ENCODE measurements at places on chromosomes 4 and X. TPM values are rescaled to one million over a fixed set of nuclear protein-coding genes. Genes with fewer than 3 reads are reported as not detected.

Gene ESX1
- not detected for total RNA-seq

Gene AFP
- not detected for total RNA-seq

Gene SPOCK3
- total RNA-seq: not detected

Gene FABP2
- not detected for total RNA-seq

Gene MTNR1A
- total RNA-seq: not detected

Gene EVC
- total RNA-seq: 6.2 TPM

DNA sequence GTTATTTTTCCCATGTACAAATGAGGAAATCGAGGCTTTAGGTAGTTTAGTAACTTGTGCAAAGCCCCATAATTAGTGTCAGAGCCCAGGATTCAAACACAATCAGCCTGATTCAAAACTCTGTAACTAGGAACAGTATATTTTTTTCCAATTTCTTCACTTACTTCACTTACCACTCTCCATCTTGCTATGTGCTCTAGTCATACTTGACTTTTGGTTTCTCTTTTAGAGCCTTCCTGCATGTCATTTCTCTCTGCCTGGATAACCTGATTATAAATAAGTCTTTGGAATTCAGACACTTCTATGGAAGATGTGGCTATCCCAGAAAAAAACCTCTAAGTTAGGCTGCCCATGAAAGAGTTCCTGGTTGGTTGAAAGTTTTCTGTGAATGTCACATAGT, 22.2 kb downstream of the SATL1 start:
- H3K4me3 ChIP-seq: no peak overlapping the region
- H3K4me1 ChIP-seq: no peaks in the 10 kb centered on the region
- H3K27me3 ChIP-seq: no peaks in the 10 kb centered on the region
- no peak overlapping the region for H3K27ac ChIP-seq
- DNase-seq: no peak
- no peaks in the 10 kb centered on the region for H3K36me3 ChIP-seq

DNA sequence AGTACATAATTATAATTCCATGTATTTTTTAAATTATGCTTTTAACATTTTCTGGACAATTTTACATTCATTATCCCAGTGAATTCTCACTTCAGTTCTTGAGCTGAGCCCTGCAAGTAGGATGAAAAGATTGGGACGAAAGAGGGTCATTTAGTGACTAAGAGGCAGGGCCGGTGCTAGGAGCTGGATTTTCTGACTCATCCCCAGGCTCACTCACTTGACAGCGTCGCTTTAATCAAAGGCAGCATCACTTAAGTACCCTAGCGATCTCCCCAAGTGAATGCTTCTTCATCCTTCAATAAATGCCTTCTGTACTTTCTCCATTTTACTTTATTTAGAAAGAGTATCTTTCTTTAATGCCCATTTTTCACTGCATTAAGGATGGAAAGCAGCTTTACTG, 263.6 kb downstream of the HS3ST1 start:
- no peaks in the 10 kb centered on the region for H3K4me1 ChIP-seq
- no peaks in the 10 kb centered on the region for H3K27me3 ChIP-seq
- no peak overlapping the region for H3K4me3 ChIP-seq

DNA sequence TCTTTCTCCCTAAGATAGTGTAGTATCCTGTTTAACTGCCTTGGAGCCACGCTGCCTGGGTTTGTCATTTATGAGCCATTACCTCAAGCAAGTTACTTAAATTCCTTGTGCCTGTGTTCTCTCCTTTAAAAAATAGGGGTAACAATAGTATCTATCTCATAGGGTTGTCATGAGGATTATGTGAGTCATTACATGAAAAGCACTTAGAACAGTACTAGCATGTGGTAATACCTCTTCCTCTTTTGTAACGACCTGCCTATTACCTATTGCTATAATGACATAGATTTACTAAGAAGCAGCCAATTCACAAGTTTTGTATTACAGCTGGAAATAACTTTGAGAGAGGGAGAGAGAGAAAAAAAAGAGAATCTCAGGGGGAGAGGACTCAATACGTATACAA, 834.7 kb downstream of the RAPGEF2 start:
- H3K27ac ChIP-seq: no peak overlapping the region
- no peak for DNase-seq
- H3K4me1 ChIP-seq: no peaks in the 10 kb centered on the region
- no peak overlapping the region for H3K4me3 ChIP-seq
- H3K36me3 ChIP-seq: no peaks in the 10 kb centered on the region

DNA sequence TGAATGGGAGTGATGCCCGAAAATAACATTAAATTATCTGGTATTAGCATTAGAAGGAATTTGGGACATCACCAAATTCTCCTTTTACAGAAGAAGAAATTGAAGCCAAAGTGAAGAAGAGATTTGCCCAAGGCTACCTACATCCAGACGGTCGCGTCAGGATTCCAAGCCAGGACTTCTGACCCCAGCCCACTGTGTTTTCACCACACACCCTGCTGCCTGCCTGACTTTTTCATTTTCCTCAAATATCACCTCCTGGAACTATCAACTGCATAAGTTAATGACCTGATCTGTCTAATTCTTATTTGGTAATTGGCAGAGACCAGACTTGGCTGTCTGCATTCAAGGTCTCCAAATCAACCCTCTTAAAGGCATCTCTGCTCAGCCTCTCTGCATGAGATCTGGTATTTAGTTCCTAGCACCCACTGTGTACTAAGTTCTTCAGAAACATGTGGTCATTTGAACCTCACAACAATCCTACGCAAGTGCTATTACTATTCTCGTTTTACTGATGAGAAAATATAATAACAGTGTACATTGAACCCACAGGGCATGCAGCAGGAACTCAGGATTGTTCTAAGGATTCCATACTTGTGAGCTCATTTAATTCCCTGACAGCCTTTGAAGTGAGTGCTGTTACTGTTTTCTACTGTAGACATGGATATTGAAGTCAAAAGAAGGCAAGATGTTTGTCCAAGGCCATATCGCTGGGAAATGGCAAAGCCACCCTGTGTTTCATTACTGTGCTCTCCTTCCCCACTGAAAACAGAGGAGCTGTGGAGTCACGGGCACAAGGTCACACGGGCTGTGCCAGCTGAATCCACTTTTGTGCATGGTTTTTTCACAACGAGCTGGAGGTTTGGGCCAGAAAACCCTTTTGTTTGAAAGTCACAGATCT, 195.2 kb upstream of the C1QTNF7 start:
- peak overlapping the region; percentile 45 for H3K27ac ChIP-seq
- no peak overlapping the region for H3K4me3 ChIP-seq
- H3K36me3 ChIP-seq: no peaks in the 10 kb centered on the region
- no peak for DNase-seq
- peaks cover 4% of the 10 kb centered on the region for H3K27me3 ChIP-seq

DNA sequence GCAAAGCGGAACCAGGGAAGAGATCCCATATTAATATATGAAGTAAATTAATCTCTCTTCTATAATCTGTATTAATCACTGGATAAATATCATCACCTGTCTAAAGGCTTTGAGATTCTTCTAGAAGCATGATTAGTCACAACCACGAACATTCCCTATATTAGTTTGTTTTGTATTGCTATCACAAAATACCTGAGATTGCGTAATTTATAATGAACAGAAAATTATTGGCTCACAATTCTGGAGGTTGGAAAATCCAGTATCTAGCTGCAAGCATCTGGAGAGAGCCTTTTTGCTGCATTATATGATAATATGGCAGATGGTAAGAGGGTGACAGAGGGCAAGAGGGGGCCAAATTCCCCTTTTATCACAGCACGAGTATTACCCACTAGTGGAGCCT, 532.6 kb upstream of the EPHA5 start:
- no peaks in the 10 kb centered on the region for H3K27me3 ChIP-seq
- no peak overlapping the region for H3K4me3 ChIP-seq
- no peaks in the 10 kb centered on the region for H3K4me1 ChIP-seq
- H3K36me3 ChIP-seq: no peaks in the 10 kb centered on the region

DNA sequence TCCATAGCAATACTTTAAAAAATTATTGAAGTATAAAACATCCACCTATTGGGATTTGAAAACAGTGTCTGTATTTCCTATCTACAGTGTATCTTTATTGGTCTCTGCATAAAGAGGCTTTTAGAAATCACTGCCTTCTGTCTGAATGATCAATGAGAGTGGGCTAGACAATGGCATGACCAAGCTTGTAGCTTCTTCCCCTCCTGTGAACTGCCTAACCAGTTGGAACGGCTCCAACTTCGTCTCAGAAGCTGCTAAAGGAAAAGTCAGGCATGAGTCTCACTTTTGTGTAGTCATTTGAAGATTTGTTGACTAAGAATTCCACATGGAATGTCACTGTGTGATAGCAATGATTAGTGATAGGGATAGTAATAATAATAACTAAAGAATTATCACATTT, 64.2 kb downstream of the INTS12 start:
- no peak overlapping the region for H3K4me3 ChIP-seq
- H3K4me1 ChIP-seq: no peaks in the 10 kb centered on the region
- H3K36me3 ChIP-seq: no peaks in the 10 kb centered on the region
- DNase-seq: no peak

GRCh38 chr4:152161676-152162330, 374.1 kb downstream of the FBXW7 start:
- no peak overlapping the region for H3K4me3 ChIP-seq
- H3K4me1 ChIP-seq: no peaks in the 10 kb centered on the region
- DNase-seq: no peak
- H3K27ac ChIP-seq: no peak overlapping the region
- no peaks in the 10 kb centered on the region for H3K36me3 ChIP-seq

- H3K27me3 ChIP-seq: peaks cover 14% of the 10 kb centered on the region
- DNase-seq: no peak
- peaks cover 39% of the 10 kb centered on the region for H3K4me1 ChIP-seq
- H3K36me3 ChIP-seq: no peaks in the 10 kb centered on the region
- H3K4me3 ChIP-seq: peak overlapping the region; percentile 51
These were observed 16.8 kb upstream of the NAT8L start for GRCh38 chr4:2042204-2042946.

DNA sequence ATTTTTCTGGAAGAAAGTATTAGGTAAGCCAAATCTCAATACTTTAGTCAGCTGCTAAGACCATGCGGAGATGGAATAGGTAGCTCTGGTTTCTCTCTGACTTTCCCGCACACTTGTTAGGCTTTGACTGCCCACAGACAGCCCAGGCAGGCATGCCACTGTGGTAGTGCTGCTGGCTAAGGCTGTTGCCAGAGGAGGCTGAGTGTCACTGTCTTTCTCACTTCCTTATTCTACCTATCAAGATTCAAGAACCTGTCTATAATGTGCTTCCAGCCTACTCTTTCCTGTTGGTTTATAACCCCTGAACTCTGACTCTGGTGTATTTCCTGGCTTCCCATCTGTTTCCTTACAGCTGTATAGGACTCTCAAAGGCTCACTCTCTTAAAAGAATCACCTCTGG, 81.8 kb upstream of the TRPC5 start:
- DNase-seq: no peak
- no peak overlapping the region for H3K27ac ChIP-seq
- H3K27me3 ChIP-seq: no peaks in the 10 kb centered on the region
- H3K36me3 ChIP-seq: no peaks in the 10 kb centered on the region

DNA sequence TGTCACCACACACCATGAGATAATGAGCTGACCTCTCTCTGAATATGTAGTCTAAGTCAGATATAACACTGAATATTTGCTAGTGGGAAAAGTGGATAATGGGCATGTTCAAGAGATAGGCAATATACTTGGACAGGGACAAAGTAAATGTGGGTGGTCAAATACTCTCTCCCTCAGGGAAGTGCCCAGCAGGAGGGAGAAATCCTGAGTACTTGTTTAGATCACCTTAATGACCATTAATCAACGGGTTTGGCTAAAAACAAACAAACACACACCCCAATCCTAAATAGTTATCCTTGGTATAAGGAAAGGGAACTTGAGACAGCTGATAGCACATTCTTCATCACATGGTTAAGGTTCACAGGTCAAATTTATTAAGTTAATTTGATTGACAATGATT, 933.5 kb downstream of the C4orf33 start:
- no peaks in the 10 kb centered on the region for H3K36me3 ChIP-seq
- no peak for DNase-seq
- H3K4me3 ChIP-seq: no peak overlapping the region
- no peak overlapping the region for H3K27ac ChIP-seq

GRCh38 chrX:130393451-130394074, 8.1 kb upstream of the GPR119 start:
- no peak overlapping the region for H3K4me3 ChIP-seq
- H3K27ac ChIP-seq: no peak overlapping the region
- no peaks in the 10 kb centered on the region for H3K4me1 ChIP-seq
- no peak for DNase-seq
- H3K36me3 ChIP-seq: no peaks in the 10 kb centered on the region

GRCh38 chr4:129140521-129140920, 44.6 kb downstream of the C4orf33 start:
- no peak overlapping the region for H3K27ac ChIP-seq
- no peaks in the 10 kb centered on the region for H3K4me1 ChIP-seq
- H3K36me3 ChIP-seq: no peaks in the 10 kb centered on the region

- peaks cover 14% of the 10 kb centered on the region for H3K4me1 ChIP-seq
- H3K36me3 ChIP-seq: no peaks in the 10 kb centered on the region
- peak overlapping the region; percentile 96 for H3K27ac ChIP-seq
- peak overlapping the region; percentile 65 for H3K4me3 ChIP-seq
- no peaks in the 10 kb centered on the region for H3K27me3 ChIP-seq
These were observed 671 bp upstream of the FHIP1A start for GRCh38 chr4:151408380-151408629.

- H3K4me3 ChIP-seq: no peak overlapping the region
- no peaks in the 10 kb centered on the region for H3K36me3 ChIP-seq
- H3K4me1 ChIP-seq: no peaks in the 10 kb centered on the region
- no peak for DNase-seq
- H3K27me3 ChIP-seq: no peaks in the 10 kb centered on the region
These were observed 19.8 kb downstream of the SNX25 start for GRCh38 chr4:185229021-185229818.

DNA sequence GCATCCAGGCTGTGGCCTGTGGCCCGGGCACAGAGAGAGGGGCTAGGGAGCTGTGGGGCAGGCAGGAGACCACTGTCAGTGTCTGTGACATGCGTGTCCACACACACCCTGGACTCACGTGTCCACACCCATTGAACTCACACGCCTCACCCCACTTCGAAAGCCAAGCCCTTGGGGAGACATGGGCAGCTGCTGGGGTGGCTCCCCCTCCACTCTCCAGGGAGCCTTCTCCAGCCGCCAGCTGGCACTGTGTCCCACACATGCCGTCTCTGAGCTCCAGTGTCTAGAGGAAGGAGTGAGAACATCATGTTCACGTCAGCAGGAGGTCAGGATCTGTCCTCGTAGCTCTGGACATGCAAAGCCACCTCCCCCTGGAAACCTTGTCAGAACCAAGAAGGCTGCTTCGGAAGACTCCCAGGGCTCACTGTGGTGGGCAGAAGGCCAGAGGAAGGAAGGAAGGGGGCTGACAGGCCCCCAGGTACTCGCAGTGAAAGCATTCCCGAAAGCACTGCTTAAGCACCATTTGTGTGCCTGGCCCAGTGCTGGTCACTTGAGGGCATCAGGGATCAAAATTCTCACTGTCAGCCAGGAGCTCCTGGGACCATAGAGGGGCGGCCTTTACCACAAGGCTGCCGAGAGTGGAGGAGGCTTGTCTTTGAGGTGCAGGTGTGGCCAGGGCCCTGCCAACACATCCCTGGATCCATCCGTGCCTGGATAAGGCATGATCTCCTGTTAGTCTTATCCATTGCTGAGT, 61.4 kb downstream of the HTRA3 start:
- DNase-seq: no peak
- peak overlapping the region; percentile 11 for H3K27ac ChIP-seq
- H3K4me3 ChIP-seq: no peak overlapping the region
- H3K4me1 ChIP-seq: no peaks in the 10 kb centered on the region
- no peaks in the 10 kb centered on the region for H3K27me3 ChIP-seq
- no peaks in the 10 kb centered on the region for H3K36me3 ChIP-seq

Data from esophagus squamous epithelium (tissue), 5 donors.